ENCODE measurements at places on chromosomes 3 and 15.

- DNase-seq, result no peak
Observed at GRCh38 chr3:126289096-126289495, 68.1 kb downstream of the KLF15 start.

DNA sequence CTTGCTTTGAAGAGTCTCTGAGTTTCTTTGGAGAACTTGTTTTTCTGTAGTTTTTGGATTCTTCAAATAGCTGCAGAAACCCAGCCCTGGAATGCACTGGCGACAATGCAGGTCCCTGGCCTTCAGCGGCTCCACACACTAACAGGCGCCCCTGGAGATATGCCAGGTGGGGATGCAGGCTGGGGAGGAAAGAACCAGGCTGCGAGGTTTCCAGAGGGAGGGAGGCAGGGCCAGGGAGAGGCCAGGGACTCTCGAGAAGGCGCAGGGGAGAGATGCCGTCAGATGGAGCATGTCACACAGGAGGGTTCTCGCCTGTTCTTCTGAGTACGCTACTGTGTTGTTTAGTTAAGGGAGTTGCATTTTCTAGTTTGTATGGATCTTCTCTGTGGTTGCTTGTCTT is 283.1 kb downstream of the GABRG3 start:
- DNase-seq, result no peak

GRCh38 chr15:60858511-60859070 is 370.5 kb downstream of the RORA start:
- no peak for DNase-seq

GRCh38 chr3:68757157-68757556 is 175.2 kb downstream of the TAFA4 start:
- DNase-seq, result no peak

- no peak for DNase-seq
Observed at GRCh38 chr3:28210968-28211713, 30.3 kb upstream of the CMC1 start.

- no peak for DNase-seq
Observed at GRCh38 chr3:48364840-48365239, 7.2 kb upstream of the FBXW12 start.

DNA sequence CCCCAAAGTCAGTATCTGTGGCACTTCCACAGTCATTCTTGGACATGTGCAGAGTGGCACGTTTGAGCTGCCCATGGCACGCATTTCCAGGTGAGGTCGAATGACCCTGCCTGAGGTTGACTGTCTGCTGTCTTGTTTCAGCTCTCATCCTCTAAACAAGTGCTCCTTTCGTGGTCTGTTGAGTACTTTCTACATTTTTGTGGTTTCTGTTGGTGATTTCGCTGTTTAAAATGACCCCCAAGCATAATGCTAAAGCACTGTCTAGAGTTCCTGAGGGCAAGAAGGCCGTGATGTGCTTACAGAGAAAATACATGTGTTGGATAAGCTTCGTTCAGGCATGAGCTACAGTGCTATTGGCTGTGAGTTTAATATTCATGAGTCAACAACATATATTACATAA is 40.0 kb upstream of the SAMMSON start:
- DNase-seq, result no peak

DNA sequence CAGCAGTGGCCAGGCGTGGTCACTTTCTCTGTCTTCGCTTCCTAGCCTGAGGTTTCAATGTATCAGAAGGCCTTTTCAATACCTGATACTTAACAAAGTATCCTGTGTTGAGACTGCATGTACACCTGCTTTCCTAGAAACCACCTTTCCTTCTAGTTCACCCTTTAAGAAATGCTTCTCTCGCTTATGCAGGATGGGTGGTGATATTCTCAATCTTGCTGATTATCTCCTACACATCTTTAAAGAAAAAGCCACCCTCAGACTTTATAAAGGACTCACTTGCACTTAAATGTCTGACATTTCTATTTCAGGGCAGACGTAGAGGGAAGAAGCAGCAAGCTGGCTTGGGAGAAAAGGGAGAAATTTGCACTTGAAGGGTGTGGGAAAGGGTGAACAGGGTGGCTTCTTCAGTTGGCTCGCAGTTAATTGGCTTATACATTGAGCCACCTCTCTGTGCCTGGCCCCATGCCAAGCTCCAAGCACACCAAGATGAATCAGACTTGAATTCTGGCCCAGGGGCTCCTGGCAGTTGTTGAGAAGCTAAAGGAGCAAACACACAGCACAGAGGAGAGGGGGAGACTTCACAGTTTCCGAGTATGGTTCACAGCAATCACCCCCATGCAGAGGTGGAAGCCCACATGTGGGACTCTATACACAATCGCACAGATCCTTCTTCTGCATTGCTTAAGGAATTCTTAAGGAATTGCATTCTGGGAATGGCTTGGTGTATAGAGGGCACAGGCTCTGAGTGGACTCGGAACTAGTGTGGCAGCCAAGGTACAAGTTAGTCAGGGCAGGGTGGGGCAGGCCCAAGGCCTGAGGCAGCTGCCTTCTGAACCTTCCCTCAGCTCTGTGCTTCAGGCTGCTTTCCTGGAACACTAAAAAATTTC is 1.3 kb downstream of the ARL6IP5 start:
- peak; percentile 88 for DNase-seq

- no peak for DNase-seq
Observed at GRCh38 chr3:196168808-196169391, 42.3 kb downstream of the ZDHHC19 start.

GRCh38 chr15:59406446-59406845 is 31.5 kb upstream of the FAM81A start:
- DNase-seq, result no peak

GRCh38 chr3:4828279-4829030 is 150.8 kb upstream of the BHLHE40 start:
- DNase-seq, result peak; percentile 59

All from lower lobe of right lung (tissue), 2 donors.